ENCODE measurements at places on chromosomes 12 and 14.
A peak's percentile ranks its signal among the peaks of the same experiment; 100 is the strongest.

DNA sequence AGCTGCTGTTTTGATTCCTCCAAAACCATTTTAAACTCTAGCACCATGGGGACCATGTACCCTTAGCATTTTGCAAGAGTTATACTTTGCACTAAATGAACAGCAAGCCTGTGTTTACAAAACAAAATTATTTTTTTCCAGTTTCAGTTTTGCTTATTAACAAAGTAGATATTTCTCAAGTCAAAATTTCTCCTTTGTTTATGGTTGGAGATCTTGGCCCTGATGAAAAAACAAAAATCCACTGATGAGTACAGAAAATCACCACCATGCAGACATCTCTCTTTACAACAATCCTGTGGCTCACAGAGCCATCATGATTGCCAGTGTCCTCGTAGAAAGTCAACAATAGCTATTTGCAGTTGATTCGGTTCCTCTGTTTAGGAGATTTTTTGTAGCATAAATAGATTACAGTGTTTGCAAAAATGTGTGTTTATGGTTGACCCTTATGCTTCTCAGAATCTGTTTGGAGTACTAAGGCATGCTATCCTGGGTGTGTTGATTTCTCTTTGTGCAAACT, 201.1 kb upstream of the NUDT4 start:
- no peak for DNase-seq

DNA sequence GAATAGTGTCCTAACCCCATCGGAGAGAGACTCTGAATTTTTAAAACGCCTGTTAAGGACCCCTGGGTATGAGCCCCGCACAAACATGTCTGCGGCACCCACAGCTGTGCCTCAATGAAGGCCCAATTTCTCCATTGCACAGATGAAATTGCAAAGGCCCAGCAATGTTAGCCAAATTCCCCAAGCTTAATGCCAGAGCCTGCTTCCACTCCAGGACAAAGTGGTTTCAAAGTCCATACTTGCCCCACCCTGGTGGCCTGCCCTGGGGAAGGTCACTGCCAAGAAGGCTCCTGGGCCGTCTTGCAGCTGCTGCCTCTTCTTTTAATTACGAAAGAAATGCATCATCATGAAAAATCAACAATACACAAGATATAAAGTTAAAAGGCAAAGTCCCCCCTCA, 1179.7 kb downstream of the VRK1 start:
- DNase-seq, result no peak

DNA sequence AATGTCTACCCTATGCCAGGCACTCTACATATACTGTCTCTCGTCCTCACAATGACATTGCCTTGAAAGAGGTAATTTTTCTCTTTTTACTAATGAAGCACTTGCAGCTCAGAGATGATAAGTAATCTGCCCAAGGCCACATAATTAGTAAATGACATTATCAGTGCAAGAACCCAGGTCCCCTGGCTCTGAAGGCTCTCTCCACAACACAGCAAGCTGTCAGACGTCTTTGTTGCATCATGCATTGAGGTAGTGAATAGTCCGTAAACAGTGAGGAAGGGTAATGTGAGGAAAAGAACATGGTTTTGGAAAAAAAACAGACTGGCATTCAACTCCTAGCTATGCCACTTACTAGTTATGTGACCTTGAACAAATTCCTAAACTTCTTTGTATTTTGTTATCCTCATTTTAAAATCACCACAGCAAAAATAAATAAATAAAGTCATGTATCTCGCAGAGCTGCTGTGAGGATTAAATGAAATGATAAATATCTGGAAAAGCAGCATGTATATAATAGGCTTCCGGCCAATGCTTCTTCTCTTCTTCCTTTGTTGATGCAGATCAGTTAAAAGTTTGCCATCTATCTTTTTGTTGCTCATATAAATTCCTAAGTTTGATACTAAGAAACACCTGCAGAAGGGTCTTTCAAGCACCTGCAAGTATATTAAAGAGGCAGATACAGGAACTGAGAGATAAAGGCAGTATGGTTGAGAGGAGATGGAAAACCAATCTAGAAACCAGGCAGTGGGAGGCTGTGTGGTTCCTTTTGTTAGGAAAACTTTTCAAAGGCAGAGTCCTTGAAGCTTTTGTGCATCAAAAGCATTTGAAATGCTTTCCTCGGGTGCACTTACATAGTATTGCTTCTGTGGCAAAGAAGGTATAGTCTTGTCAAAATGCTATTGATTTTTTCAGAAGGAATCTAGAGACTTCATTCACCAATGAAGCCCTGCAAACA, 82.8 kb downstream of the BTG1 start:
- no peak for DNase-seq

DNA sequence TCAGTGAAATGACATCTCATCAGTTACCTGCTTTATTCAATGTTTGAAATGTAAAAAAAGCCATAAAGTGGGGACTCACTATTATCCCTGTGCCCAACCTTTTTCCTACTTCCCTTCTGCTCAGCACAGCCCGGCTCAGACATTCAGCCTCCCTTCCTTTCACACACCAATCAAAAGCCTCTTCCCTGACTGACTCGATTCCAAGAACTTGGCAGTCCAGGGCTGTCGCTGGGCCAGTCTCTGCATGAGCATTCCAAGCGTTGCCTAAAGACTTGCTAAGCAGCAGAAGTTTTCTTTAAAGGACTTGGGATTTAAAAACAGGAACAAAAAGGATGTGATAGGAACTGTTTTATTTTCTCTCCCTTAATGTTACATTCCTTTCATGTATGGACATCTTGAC, 22.7 kb downstream of the ITPR2 start:
- DNase-seq, result peak; percentile 58

DNA sequence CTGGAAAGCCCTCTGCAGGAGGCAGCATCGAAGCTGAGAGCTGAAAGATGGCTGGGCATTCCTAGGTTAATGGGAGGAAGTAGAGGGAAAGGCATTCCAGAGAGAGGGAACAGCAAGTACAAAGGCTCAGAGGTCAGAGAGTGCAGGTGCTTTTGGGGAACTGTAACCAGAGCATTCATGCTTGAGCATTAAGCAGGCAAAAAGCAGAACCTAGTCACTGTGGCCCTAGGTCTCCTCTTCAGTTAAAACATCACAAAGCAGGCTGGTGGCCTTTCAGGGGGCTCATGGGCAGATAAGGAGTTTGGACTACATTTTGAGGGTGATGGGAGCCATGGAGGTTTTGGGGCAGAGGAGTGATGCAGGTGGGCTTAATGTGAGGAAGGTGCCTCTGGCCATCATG, 169.2 kb upstream of the MYL2 start:
- DNase-seq, result no peak

- DNase-seq, result no peak
Measured at GRCh38 chr12:123621619-123622530, 11.6 kb downstream of the EIF2B1 start.

DNA sequence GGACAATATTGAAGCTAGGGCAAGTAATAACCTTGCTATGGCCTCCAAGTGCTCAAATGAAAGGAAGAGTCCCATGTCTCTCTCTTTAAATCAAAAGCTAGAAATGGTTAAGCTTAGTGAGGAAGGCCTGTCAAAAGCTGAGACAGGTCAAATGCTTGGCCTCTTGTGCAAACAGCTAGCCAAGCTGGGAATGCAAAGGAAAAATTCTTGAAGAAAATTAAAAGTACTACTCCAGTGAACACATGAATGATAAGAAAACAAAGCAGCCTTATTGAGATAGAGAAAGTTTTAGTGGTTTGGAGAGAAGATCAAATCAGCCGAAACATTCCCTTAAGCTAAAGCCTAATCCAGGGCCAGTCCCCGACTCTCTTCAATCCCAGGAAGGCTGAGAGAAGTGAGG, 84.1 kb upstream of the PLEKHA5 start:
- no peak for DNase-seq

DNA sequence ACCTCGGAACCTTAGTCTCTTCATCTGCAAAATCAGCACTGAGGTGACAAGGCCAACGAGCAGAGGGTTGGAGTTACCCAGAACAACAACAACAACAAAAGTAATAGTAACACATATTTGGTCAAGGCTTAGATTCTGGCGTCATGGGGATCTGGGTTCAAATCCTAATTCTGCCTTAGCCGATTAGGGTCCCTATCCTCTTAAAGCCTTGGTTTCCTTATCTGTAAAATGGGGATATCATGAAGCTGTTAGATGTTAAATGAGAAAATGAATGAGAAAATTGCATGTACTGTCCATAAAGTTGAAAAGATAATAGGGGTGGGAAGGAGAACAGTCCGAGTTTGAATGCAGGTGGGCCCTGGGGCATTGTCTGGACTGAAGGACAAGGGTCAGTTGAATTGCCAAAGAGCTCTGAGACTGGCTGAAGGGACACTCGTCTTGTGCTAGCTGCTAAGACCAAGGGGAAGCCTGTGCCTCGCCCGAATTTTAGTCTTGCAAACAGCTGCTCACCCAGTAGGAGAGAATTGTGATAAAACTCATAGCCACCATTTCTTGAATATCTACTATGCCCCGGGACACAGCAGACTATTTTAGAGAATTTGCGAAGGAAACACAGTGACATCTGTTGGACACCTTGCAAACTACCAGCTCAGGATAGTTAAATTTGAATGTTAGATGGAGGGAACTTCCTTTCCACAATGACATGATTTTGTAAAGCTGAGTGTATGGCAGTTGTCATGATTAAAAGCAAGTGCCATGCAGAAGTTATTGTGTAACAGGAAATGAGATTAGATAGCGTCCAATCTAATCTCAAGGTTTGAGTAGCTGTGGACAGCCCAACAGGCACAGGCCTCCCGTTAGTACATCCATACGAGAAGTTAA, 6.8 kb upstream of the HNF1A start:
- DNase-seq, result peak; percentile 27

GRCh38 chr12:94405413-94406116, 54.1 kb downstream of the CEP83 start:
- DNase-seq, result no peak

GRCh38 chr12:48078901-48079300, 27.0 kb downstream of the SENP1 start:
- peak; percentile 18 for DNase-seq
